ENCODE measurements at places on chromosomes 7 and 10. TPM values are rescaled to one million over a fixed set of nuclear protein-coding genes. Genes with fewer than 3 reads are reported as not detected.
A peak's percentile ranks its signal among the peaks of the same experiment; 100 is the strongest.

Gene MACROH2A2
- polyA plus RNA-seq, result 6.1 TPM

Gene NUTM2A
- polyA plus RNA-seq, result not detected

DNA sequence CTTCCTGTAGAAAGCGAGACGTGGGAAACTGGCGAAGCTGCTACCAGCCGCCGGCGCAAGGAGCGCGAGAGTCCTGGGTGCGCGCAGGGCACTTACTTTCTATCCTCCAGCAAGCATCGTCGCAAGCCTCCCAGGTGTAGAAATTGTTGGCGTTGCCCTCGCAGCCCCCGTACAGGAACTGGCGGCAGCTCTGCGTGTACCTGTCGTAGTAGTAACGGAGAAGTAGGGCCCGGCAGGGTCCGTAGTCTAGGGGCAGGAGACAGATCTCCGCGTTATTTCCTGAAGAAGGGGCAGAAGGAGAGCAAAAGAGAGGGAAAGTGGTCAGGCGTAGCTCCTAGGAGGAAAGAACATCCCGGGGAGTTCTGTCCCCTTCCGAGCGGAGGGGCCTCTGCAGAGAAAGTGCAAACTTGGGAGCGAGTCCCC is 501 bp downstream of the TFPI2 start:
- DNase-seq, result no peak

- peak; percentile 67 for DNase-seq
These were observed 52.8 kb downstream of the DLG5 start for GRCh38 chr10:77873536-77874380.

DNA sequence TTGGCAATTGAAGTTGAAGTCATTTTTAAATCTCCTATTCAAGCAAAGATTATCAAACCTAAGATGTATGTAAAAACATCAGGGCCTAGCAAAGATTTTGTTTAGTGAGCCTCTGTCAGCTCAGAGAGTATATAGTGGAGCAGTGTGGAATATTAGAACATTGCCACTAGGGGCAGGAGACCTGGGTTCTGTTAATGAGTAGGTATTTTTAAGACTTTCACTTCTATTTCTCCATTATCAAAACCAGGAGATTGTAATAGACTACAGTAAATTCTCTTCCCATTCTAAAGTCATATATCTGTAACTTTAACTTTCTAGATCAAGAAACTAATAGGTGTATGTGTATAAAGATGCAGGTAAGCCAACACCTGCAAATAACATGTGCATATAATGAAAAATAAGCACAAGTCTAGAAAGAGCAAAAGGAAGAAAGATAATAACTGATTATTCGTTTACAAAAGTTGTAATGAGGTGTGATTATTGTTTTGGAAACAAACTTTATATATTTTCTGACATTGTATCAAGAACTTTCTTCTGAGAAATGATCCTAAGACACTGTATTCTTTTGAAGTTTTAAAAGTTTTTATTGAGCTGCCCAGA is 64.4 kb downstream of the KCND2 start:
- DNase-seq, result no peak

GRCh38 chr10:91242940-91243339 is 22.5 kb downstream of the PCGF5 start:
- DNase-seq, result no peak

DNA sequence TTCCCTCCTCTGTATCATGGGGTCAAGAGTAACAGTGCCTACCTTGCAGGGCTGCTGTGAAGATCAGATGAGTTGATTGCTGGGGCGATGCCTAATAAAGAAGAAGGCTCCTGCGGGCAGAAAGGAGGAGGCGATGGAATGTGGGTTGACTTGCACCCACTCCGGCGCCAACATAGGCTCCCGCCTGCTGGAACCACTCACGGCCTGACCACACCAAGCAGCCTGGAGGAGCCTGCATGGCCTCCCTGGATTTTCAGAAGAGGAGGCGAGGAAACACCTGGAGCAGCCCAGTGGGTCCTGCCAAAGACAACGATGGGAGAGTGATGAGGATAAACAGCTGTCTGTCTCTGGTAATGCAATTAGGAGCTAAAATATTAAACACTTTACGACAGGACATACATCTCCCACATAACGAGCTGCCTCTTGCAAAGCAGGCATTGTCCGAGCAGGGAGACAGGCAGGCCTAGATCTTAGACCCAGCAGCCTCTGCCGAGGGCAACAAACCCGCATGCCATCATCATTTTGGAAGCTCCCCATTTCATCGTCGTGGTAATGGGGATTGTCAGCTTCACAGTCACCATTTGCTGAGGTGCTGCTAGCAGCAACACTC is 302.9 kb upstream of the ZMIZ1 start:
- DNase-seq, result no peak

Gene KLF14
- polyA plus RNA-seq, result not detected

Gene IFIT5
- 10.6 TPM for polyA plus RNA-seq

DNA sequence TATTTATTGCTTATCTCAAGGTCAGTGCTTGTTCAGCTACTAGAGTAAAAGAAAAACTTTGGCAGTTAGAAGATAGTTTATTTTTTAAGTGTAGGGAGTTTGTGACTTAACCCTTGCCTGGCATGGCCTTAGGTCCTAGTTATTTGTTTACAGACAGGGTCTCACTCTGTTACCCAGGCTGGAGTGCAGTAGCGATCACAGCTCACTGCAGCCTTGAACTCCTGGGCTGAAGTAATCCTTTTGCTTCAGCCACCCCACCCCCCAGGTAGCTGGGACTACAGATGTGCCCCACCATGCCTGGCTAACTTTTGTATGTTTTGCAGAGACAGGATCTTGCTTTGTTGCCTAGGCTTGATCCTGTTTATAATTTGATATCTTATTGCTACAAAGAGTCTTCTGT is 4.2 kb downstream of the ANLN start:
- DNase-seq, result no peak

DNA sequence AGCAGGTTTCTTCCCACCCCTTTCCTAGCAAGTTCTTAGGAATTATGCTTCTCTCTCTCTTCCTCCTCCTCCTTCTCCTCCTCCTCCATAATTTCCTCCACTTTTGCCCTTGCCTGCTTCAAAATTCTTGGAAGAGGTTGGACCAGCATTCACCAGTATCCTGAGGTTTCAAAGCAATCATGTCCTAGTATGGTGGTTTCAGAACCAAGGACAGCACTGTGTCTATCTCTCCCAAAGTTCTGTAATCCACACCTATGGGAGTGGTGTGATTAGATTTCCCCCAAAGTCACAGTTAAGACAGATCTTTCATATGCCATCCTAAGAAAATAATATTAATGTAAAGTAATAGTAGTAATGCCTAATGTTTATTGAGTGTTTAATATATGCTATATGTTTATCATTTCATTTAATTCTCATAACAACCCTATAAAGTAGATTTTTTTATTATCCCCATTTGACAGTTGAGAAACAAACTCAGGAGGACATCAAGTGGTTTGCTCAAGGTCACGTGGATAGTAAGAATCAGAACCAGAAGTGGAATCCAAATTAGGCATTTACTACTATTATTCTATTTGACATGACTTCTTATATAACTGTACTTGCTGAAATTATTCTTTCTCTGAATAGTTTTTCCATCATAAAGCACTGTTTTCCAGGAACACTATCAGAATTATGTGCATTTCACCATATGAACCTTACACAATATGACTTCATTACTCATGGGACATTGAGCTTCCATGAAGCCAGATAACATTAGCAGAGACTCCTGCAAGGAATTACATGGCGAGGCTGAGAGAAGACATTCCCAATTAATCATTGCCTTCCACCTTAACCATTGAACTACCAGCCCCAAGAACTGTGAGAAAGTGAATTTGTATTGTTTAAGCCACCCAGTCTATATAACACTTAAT is 91.4 kb downstream of the IPMK start:
- DNase-seq, result no peak

DNA sequence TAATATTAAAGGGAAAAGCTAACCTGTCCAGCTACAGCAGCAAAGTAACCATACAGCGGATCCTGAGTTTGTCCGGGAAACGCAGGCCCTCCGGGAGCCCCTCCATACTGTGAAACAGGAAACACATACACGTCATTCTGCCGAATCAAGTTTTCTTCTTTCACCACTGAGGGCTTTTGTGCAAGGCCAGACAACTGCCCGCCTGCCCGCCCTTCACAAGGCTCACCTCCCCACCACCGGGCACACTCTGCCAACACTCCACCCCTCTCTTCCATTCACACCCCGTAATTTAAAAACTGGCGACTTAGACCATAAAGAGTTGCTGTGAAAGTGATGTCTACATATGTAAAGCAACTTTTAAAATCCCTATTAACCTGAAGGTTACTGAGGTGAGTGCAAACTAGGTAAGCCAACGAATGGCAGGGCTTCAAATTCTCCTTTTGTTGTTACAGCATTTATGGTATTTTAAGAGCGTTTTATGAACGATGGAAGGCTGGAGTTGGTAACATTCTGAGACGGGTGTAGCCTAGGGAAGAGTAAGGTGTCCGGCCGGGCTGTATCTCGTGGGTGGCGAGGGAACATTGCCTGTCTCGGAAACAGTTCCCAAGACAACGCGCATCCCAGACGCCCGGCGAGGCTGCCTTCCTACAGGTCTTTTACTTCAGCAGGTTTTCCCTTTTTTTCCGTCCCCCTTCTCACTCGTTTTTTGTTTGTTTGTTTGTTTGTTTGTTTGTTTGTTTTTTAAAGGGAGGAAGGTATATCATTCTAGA is 817 bp downstream of the SRI start:
- peak; percentile 14 for DNase-seq

- no peak for DNase-seq
These were observed 155.8 kb upstream of the LANCL2 start for GRCh38 chr7:55209366-55209765.

DNA sequence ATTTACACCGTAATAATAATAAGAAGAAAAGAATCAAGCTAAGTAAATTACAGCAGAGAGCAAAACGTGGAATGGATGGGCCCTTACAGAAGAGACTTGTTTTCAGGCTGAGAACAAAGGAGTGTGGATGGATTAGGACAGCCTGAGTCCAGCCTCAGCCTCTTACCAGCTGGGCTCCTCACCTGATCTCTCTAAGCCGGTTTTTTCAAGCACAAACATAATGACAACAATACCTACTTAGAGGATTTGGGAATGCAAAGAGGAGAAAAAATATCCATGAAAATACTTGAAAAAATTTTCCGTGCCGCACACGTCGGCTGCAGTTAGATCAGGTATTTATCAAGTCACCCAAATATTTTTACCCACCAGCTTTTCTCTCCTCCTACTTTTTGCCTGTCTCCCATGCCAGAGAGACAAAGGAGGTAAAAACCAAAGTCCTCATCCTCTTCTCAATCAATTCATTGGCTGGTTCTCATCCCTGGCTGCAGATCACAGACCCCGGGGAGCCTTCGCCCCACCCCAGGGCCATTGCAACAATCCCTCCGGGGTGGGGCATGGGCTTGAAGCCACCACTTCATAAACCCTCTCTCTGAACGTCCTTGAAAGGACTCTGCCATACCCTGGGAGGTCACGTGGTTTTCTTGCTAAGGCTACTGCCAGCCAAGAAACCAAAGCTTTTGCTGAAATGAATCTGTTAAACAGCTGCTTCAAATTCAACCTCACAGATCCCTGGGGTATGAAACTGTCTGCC is 29.7 kb upstream of the GTF2I start:
- no peak for DNase-seq

DNA sequence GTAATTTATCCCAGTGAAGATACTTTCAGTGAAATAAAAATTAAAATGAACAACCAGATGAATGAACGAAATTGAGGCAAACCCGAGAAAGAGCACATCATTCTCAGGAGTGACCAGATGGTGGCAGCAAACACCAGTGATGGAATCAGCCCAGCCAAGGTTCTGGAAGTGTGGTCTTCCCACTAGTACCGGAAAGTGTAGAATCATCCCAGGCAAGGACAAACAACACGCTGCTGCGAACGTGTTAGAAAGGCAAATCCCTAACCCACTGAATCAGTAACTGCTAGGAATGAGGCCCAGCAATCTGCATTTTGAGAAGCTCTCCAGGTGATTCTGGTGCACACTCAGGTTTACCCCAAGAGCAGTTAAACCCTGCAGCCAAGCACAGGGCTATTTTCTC is 15.5 kb upstream of the SLC18A3 start:
- DNase-seq, result peak; percentile 5

Gene OR13A1
- polyA plus RNA-seq, result 0.15 TPM

- no peak for DNase-seq
These were observed 10.9 kb downstream of the TAS2R60 start for GRCh38 chr7:143454091-143454680.

DNA sequence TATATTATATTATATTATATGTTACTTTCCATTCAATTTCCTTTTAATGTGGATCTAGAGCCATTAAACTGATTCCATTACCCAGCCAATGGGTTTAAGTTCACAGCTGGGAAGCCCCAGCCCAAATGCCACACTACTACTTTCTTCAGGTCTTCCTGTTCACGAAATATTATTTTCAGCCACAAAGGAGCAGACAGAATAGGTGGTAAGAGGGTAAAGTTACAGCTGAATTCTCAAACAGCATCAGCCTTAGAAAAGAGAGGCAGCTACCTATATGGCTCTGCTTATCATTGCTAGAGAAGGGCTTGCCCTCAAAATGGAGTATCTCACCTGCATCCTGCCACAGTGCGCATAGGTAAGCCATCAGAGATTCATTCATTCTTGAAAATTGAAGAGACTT is 128.3 kb downstream of the ITGA8 start:
- no peak for DNase-seq

- no peak for DNase-seq
These were observed 33.9 kb downstream of the PPIF start for GRCh38 chr10:79380946-79381721.

- DNase-seq, result no peak
These were observed 41.9 kb downstream of the NKX6-2 start for GRCh38 chr10:132743925-132744490.

- DNase-seq, result no peak
These were observed 18.8 kb downstream of the CPVL start for GRCh38 chr7:29127527-29127926.

Gene AGBL3
- 4.0 TPM for polyA plus RNA-seq

Gene TPST1
- 13.2 TPM for polyA plus RNA-seq

Gene TBL2
- 13.4 TPM for polyA plus RNA-seq

GRCh38 chr7:50308532-50309385 is 4.2 kb downstream of the IKZF1 start:
- DNase-seq, result no peak

Gene ZNF746
- 7.2 TPM for polyA plus RNA-seq

Gene CPXM2
- polyA plus RNA-seq, result not detected

GRCh38 chr10:86614853-86615252 is 39.5 kb upstream of the OPN4 start:
- DNase-seq, result no peak

Gene FGL2
- polyA plus RNA-seq, result 0.55 TPM

Gene VAX1
- polyA plus RNA-seq, result not detected

DNA sequence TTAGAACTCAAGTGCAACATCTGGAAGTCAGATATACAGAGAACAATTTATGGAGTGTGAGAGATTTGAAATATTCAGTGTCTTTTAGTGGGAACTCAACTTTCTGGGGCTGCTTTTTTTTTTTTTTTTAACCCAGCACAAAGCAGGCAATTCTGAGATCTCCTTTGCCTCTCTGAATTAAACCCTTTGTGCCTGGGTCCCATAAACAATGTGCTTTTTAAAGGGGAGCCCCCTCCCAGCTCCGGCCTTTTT is 146.8 kb downstream of the CELF2 start:
- DNase-seq, result no peak

GRCh38 chr10:65719790-65720189 is 1206.0 kb upstream of the LRRTM3 start:
- no peak for DNase-seq
